CD4-positive, alpha-beta T cell treated with Interleukin-6 for 4 hours (primary cell): ENCODE measurements at places on chromosomes 5 and 9.
A peak's percentile ranks its signal among the peaks of the same experiment; 100 is the strongest.

GRCh38 chr5:141871870-141872269 is 6.3 kb downstream of the PCDH1 start:
- no peak for DNase-seq

- DNase-seq: no peak
These were observed 585.1 kb downstream of the TLE4 start for GRCh38 chr9:80156756-80157472.

- DNase-seq: no peak
These were observed 216.8 kb upstream of the PIK3R1 start for GRCh38 chr5:67998709-67999261.

DNA sequence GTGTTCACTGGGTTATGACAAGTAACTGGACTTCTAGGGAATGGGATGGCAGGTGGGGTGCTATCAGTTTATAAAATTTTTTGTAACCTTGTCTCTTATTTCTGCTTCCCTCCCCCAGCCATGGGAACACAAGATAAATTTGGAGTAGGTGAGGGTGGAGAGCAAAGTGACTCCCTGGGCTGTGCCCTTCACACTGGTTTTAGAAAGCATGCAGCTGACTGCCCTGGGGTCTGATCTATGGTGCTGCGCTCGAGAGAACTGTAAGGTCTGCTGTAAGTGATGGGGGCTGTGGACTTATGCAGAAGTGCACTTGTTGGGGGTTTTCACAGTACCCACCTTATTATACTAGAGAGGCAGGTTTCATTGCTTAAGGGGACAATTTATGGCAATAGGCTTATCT is 247.7 kb upstream of the DMRT1 start:
- no peak for DNase-seq

- DNase-seq: no peak
These were observed 26.7 kb downstream of the FOXI1 start for GRCh38 chr5:170132269-170132975.

DNA sequence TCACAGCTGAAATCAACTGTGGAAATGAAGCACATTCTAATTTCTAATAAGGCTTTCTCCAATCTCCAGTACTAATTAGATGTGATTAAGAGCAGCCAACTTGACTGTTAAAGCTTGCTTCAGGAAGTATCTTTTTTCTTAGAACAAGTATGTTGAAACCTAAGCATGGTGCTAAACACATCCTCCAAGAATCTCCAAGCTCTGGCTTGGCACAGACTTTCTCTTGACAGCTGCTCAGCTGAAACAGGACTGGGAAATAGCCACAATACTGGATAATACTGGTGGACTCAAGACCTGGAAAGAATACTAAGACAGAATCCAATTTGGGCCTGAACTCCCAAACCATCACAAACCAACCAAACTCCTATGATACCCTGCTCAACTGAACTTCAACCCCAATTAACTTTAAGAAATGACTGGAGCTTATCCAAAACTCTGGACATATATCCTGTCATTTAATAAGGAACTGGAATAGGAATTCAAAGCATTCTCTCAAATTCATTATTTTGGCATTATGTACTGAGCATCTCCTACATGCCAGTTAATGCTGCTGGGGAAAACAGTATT is 16.2 kb downstream of the PRKAA1 start:
- DNase-seq: no peak

GRCh38 chr9:115978659-115979096 is 174.9 kb upstream of the PAPPA start:
- DNase-seq: no peak

DNA sequence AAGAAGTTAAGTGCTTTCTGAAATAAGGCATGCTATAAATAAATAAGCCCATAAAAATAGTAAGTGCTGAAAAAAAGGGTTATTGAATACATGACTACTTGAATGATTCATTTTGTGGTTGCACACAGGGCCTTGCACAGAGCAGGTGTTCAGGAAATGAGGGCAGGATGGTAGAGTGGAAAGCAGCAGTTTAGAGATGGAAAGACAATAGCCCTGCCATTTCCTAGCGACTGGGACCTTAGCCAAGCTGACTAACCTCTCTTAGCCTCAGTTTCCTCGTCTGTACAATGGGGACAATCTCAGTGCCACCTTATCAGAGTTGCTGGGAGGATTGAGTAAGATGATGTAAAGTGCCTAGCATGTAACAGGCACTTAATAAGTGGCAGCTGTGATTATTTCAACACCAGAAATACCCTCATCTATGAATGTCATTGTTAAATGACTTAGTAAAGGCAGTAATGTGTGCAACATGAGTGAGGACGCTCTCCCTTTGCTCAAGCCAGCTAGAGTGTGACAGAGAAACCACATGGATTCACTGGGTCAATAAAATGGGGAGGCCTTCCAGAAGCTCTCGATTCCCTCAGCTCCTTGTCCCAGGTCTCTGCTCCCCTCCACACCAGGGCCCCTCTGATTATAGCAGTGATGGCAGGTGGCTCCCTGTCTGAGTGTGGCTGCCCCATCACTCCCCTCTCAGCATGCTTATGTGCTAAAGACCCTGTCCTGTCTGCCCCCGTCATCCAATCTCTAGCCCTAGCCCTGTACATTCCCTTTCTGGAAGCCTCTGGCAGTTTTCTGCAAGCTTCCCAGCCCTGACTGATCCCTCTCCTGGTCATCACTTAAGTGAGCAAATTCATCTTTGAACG is 16.0 kb upstream of the PHF19 start:
- DNase-seq: peak; percentile 81

DNA sequence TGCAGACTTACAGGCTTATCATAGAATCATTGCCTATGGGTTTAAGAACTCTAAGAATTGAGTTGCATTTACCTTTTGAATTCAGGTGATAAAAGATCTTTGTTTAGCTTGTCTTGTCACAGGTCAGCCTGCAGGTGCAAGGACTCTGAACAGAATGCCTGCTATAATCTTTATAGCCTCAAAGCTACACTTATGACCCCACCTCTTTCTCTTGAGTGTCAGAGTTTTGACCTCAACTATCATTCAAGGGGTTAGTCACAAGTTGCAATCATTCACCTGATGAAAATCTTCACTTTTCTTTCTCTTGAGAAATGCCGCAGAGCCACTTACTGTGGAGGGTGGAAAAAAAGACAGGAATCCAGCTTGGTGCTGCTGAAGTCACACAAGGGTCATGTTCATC is 49.5 kb downstream of the ERCC6L2 start:
- DNase-seq: no peak

DNA sequence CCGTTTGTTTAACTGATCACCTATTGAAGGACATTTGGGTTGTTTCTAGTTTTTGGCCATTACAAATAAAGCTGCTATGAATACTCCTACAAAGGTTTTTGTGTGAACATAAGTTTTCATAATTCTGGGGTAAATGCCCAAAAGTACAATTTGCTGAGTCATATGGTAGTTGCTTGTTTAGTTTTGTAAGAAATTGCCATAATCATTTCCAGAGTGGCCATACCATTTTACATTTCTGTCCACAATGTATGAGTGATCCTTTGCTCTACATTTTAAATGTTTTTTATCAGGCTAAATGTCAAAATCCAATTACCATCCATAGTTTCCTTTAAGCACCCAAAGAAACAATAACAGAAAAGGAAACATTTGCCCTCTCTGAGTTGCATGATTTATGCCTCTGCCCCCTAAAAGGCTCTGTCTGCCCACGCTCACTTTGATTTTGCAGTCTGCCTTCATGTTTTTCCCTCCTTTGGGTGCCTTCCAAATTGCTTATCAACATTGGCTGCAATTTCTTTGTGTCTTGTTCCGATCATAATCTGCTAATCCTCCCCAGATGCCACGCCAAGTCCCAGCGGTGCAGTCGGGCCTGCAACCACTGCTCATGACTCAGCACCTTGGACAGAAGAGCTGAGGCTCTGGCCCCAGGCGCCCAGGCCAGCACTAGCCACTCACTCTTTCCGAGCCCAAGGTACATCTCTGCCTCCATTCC is 339.2 kb downstream of the PIK3R1 start:
- no peak for DNase-seq

GRCh38 chr9:38382141-38382540 is 10.4 kb upstream of the ALDH1B1 start:
- no peak for DNase-seq

- no peak for DNase-seq
These were observed 84.7 kb downstream of the GOLPH3 start for GRCh38 chr5:32089146-32090000.

GRCh38 chr9:115039516-115040120 is 78.3 kb downstream of the TNC start:
- DNase-seq: no peak

GRCh38 chr9:134136118-134136995 is 475 bp downstream of the WDR5 start:
- DNase-seq: peak; percentile 13

DNA sequence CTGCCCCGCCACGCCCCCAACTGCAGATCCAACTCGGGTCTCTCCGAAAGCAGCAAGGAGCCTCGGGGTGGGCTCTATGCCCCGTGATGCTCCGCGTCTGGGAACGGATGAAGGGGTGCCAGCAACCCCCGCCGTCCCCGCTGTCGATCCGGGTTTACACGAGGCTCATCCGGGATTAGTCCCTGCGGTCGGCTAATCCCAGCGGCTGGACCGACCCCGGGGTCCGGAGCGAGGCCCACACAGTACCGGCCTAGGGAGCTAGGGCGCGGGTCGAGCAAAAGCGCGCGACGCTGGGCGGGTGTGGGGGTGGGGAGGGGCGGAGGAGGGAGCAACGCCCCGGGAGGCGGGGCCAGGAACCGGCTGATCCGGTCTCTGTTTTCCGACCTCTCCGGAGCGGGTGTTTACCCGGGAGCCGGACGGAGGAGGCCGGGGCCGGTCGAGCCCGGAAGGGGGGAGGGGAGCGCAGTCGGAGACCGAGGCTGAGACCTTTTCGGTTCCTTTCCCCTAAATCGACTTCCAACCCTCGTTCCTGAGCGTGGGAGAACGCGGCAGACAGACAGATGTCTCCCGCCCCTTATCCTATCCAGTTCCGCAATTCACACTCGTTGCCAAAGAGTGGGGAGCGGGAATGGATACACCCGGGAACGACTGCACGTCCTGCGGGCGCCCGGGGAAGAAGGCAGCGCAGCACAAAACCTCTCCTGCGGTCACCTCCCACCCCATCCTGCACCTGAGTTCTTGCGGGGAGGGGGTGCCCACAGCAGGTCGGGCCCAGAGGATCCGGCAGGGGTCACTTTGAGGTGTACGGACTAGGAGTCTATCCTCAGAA is 28.6 kb downstream of the PCDH1 start:
- DNase-seq: peak; percentile 86

DNA sequence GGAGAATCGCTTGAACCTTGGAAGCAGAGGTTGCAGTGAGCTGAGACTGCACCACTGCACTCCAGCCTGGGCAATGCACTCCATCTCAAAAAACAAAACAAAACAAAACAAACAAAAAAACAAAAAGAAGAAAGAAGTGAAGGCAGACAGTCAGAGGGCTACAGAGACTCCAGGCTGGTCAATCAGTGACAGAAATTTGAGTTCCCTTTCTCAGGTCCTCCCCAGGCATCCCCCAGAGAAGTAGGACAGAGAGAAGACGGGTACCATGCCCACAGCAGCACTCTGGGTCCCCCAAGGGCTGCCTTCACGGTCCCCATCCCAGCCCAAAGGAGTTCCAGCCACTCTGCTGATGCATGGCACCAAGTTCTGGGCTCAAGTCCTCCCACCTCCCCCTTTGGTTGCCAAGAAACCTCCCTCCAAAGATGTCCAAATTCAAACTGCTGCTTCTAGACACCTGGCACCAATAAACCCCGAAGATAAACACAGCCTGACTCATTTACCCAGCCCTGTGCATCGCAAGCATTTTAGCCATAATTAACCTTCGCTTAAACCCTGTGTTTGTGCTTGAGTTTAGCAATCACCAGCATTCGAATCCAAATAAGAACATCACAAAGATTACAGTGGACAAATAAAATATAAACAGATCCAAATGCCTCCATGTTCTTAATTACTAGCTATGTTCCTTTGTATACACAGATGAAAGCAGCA is 24.0 kb downstream of the SEMA4D start:
- no peak for DNase-seq
